ENCODE measurements at places on chromosomes 5 and 9. TPM values are rescaled to one million over a fixed set of nuclear protein-coding genes. Genes with fewer than 3 reads are reported as not detected.
A peak's percentile ranks its signal among the peaks of the same experiment; 100 is the strongest.

Gene SIGMAR1
- 20.0 TPM for total RNA-seq

Gene EEIG1
- 20.7 TPM for total RNA-seq

GRCh38 chr5:72654231-72654630 is 147.0 kb upstream of the ZNF366 start:
- no peaks in the 10 kb centered on the region for H3K4me1 ChIP-seq
- no peak for DNase-seq
- H3K27ac ChIP-seq = no peak overlapping the region
- no peak overlapping the region for H3K4me3 ChIP-seq
- no peaks in the 10 kb centered on the region for H3K36me3 ChIP-seq

Gene MYMK
- not detected for total RNA-seq

Gene CCDC192
- not detected for total RNA-seq

- H3K27me3 ChIP-seq = no peaks in the 10 kb centered on the region
- no peak overlapping the region for H3K27ac ChIP-seq
- H3K4me3 ChIP-seq = no peak overlapping the region
Observed at GRCh38 chr5:39780347-39780746, 355.6 kb upstream of the DAB2 start.

- no peak overlapping the region for H3K4me3 ChIP-seq
- H3K36me3 ChIP-seq = no peaks in the 10 kb centered on the region
- H3K27ac ChIP-seq = no peak overlapping the region
- no peak for DNase-seq
Observed at GRCh38 chr9:116668970-116669695, 18.0 kb upstream of the TRIM32 start.

Gene GABRA6
- not detected for total RNA-seq

GRCh38 chr5:180078348-180078747 is 6.8 kb upstream of the RNF130 start:
- H3K36me3 ChIP-seq = no peaks in the 10 kb centered on the region
- no peak overlapping the region for H3K27ac ChIP-seq
- H3K4me1 ChIP-seq = no peaks in the 10 kb centered on the region
- H3K27me3 ChIP-seq = peaks cover 49% of the 10 kb centered on the region
- no peak for DNase-seq

Gene LRRC19
- total RNA-seq = not detected

- no peaks in the 10 kb centered on the region for H3K4me1 ChIP-seq
- no peak overlapping the region for H3K4me3 ChIP-seq
- no peak overlapping the region for H3K27ac ChIP-seq
Observed at GRCh38 chr5:4976902-4977301, 163.2 kb upstream of the ADAMTS16 start.

Gene ADGRD2
- total RNA-seq = not detected

DNA sequence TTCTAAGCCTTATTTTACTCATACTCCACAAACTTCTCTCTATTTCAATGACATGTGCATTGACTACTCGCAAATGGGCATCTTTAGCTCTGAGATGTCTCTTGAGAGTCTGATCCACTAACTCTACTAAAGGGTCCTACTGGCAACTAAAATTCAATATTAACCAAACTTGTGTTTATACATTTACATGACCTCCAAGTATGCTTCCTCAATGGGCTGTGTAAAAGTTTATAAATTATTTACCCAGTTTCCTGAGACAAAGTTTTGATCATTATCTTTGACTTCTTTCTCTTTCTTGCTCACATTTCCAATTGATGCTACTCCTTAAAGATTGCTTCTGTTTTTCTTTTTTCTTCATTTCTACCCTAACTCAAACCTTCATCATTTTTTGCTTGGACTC is 510.1 kb upstream of the DAB2 start:
- no peak overlapping the region for H3K27ac ChIP-seq
- DNase-seq = no peak
- no peak overlapping the region for H3K4me3 ChIP-seq
- H3K27me3 ChIP-seq = no peaks in the 10 kb centered on the region

DNA sequence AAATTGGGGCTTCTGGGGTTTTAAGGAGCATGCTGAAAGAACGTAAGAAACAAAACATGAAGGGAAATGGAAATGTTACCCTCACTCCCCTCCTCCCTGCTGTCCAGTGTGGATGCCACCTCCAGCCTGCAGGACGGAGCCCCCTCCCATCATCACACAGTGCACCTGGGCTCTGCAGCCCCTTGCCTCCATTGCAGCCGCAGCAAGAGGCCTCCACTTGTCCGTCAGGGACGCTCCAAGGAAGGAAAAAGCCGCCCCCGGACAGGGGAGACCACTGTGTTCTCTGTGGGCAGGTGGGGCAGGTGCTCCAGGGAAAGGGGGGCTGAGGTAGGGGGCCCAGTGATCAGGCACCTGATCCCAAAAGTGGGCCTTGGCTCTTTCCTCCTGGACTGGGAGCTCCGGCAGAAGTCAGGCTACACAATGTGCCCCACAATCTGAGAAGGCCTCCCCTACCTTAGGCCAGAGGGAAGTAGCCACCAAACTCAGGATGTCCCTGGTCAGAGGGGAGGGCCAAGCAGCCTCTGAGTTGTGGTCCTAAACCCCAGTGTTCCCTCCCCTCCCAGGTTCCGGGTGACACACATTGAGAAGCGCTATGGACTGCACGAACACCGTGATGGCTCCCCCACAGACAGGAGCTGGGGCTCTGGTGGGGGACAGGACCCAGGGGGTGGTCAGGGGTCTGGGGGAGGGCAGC is 2.7 kb downstream of the RELL2 start:
- no peak for DNase-seq
- H3K27ac ChIP-seq = no peak overlapping the region
- H3K4me1 ChIP-seq = peaks cover 37% of the 10 kb centered on the region
- H3K4me3 ChIP-seq = no peak overlapping the region
- no peaks in the 10 kb centered on the region for H3K36me3 ChIP-seq
- H3K27me3 ChIP-seq = no peaks in the 10 kb centered on the region

DNA sequence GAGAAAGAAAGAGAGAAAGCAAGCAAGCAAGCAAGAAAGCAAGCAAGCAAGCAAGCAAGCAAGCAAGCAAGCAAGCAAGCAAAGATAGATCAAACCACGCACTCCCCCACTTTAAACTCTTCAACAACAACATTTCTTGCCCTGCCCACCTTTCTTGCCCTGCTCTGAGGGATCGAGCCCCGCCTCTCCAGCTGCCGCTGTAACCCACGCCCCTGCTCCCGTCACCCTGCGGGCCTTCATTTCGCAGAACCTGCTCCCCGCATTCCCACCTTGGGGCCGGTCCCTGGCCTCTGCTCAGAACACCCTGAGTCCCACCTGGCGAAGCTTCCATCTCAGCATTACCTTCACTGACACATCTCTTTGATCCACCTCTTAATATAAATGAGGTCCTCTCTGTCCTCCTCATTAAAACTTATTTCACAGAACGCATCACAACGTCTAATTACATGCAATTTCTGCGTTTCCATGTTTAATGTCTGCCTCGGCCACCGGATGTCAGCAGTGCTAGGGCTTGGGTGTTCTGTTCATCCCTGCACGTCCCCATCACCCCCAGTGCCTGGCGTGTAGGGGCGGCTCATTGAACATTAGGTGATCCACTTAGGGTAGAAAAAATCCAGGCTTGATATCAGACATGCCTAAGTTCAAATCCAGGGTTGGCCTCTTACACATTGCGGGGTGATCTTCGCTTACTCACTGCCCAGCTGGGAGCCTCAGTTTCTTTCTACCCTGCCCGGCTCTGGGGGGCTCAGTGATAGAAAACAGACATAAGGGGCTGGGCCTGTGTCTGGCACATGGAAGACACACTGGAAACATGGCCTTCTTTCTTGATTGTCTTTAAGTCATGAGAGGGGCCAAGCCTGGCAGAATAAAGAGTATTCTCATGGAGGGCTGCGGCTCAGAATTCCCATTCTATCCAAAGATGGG is 187.6 kb downstream of the DAB2IP start:
- H3K27me3 ChIP-seq = no peaks in the 10 kb centered on the region
- no peak for DNase-seq
- H3K27ac ChIP-seq = no peak overlapping the region
- no peak overlapping the region for H3K4me3 ChIP-seq

DNA sequence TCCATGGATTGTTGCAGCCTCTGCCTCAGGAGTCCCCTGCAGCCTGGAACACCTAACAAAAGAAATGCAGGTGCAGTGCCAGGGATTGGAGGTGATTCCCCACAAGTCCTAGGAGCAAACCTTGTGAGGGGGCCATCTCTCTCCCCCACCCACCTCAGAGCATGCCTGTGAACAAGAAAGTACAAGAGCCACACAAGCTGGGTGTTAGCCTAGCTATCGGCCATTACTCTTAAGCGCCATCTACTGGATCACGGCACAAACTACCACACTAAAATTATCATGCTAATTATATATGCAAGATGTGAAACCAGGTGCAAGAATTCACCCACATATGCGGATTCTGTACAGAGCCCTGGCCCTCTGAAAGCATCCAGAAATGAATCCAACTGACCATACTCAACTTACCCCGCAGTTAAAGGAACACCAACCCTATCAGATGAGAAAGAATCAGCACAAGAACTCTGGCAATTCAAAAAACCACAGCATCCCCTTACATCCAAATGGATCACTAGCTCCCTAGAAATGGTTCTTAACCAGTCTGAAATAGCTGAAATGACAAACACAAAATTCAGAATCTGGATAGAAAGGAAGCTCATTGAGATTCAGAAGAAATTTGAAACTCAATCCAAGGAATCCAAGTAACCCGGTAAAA is 16.5 kb upstream of the PRSS3 start:
- DNase-seq = no peak
- no peak overlapping the region for H3K4me3 ChIP-seq
- H3K4me1 ChIP-seq = no peaks in the 10 kb centered on the region
- no peak overlapping the region for H3K27ac ChIP-seq
- H3K36me3 ChIP-seq = no peaks in the 10 kb centered on the region

Gene SPACA9
- 5.7 TPM for total RNA-seq

GRCh38 chr9:73157811-73158210 is 6.1 kb downstream of the ANXA1 start:
- H3K4me1 ChIP-seq = peaks cover 52% of the 10 kb centered on the region
- no peak for DNase-seq
- peak overlapping the region; percentile 20 for H3K27ac ChIP-seq
- peaks cover 44% of the 10 kb centered on the region for H3K36me3 ChIP-seq
- no peak overlapping the region for H3K4me3 ChIP-seq
- H3K27me3 ChIP-seq = no peaks in the 10 kb centered on the region

DNA sequence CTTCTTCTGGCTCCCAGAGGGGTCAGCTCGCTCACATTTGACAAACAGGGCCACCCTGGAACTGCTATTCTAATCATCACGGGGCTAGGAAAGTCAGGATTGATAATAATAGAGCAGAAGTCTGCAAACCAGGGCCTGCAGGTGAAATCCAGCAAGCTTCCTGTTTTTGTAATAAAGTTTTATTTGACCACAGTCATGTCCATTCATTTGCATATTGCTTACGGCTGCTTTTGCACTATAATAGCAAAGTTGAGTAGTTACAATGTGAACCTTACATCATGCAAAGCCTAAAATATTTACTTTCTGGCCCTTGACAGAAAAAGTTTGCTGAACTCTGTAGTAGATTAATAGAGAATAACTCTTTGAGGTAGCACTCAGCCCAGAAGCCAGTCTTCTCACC is 63.2 kb upstream of the CTXN3 start:
- DNase-seq = no peak
- no peaks in the 10 kb centered on the region for H3K36me3 ChIP-seq
- no peak overlapping the region for H3K4me3 ChIP-seq

DNA sequence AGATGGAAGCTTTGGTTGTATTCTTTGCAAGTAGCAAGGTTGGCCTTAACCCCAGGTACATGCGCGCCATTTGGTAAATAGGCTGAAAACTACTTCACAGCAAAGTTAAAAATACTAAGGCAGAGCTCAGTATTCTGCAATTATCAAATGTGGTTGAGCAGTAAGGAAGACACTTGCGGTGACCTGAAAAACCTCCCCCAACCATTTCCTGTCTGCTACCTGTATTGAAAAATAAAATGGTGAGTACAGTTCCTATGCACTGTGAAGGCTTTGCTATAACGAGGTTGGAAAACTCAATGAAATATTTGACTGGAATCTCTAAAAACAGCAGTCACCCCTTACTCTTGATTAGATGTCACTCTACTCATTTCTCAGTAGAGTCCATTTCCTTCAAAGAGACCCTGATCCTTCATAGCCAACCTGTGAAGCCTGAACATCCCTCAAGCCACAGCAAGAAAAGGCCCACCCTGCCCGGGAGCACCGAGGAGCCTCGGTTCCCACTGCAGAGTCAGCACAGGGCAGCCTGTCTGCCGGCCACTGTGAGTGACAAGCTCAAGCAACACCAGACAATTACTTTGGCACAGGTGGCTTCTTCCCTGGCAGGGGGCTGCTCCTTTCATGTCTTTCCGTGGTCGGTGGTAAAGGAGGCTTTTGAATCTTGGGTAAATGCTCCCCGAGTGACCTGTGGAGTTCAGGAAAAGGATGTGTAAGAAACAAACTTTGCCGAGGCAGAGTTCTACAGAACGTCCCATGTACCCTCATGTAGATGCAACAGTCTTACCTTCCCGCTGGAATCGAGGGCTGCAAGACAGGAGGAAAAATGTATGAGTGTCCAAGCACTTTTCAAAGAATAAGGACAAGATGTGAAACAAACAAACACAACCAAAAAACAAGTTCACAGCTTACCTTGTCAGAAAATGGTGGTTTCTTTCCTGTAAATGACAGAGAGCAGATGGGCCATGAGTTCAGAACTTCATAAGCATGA is 29.6 kb downstream of the C5orf58 start:
- no peak overlapping the region for H3K27ac ChIP-seq
- no peak overlapping the region for H3K4me3 ChIP-seq
- peaks cover 3% of the 10 kb centered on the region for H3K4me1 ChIP-seq
- H3K27me3 ChIP-seq = peaks cover 28% of the 10 kb centered on the region

Gene TMEM174
- not detected for total RNA-seq

DNA sequence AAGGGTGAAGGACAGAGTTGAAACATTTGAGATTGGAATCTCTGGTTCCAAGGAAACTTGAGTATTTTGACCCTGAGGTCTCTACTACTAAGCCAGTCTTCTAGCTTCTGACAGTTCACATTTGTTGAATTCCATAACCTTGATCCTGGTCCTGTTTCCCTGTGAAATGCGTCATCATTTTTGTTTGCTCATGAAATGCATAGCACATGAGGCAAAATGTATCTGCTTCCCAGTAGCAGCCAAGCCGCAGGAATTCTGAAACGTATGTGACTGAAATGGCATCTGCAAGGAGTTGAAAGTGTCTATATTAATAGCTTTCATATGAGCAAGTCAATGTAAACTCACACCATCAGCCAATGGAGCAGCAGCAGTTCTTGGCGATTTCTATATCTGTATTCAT is 307.9 kb downstream of the CSNK1G3 start:
- H3K27ac ChIP-seq = no peak overlapping the region
- peaks cover 7% of the 10 kb centered on the region for H3K4me1 ChIP-seq
- H3K4me3 ChIP-seq = no peak overlapping the region
- no peaks in the 10 kb centered on the region for H3K27me3 ChIP-seq
- H3K36me3 ChIP-seq = no peaks in the 10 kb centered on the region

Gene LECT2
- not detected for total RNA-seq

DNA sequence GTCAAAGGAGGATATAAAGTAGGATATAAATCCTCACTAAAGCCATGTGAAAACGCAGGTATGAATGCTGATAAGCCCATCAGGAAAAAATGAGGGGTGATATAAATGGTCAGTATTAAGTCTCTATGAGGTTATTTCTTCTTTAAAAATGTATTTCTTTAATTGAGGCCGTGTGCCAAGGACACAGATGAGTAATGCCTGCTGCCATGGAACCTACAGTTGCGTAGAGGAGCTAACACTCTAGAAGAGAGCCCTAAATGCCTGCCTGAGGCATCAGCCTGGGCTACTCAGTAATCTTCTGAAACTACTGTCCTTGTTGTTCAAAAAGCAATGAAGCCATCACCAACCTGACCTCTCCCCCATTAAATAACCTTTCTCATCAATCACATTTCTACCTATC is 84.9 kb downstream of the KLHL3 start:
- H3K4me1 ChIP-seq = peaks cover 49% of the 10 kb centered on the region
- peaks cover 25% of the 10 kb centered on the region for H3K36me3 ChIP-seq
- H3K27ac ChIP-seq = no peak overlapping the region
- DNase-seq = no peak

Data from left ventricle myocardium inferior (tissue), 1 donor.